ENCODE measurements at places on chromosomes 7 and 10.

- no peak for DNase-seq
Measured at GRCh38 chr10:3622845-3623621, 162.0 kb downstream of the KLF6 start.

- no peak for DNase-seq
Measured at GRCh38 chr7:31497516-31497915, 16.4 kb upstream of the ITPRID1 start.

DNA sequence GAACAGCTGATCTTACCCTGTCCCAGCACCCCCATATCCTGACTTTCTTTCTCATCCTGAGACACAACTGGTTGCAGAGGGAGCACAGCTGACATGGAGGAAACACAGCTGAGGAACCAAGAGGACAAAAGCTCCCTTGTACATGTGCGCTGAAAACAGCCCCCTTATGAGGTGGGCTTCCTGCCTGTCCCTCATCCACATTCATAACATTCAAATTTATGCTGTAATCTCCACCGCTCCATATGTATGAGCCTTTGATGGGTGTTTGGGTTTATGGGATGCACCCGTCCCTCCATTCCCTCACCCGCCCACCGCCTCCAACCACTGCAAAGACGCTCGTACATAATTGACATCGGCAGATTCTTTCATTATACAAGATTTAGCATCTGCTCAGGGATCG, 49.6 kb upstream of the BTRC start:
- DNase-seq, result no peak

DNA sequence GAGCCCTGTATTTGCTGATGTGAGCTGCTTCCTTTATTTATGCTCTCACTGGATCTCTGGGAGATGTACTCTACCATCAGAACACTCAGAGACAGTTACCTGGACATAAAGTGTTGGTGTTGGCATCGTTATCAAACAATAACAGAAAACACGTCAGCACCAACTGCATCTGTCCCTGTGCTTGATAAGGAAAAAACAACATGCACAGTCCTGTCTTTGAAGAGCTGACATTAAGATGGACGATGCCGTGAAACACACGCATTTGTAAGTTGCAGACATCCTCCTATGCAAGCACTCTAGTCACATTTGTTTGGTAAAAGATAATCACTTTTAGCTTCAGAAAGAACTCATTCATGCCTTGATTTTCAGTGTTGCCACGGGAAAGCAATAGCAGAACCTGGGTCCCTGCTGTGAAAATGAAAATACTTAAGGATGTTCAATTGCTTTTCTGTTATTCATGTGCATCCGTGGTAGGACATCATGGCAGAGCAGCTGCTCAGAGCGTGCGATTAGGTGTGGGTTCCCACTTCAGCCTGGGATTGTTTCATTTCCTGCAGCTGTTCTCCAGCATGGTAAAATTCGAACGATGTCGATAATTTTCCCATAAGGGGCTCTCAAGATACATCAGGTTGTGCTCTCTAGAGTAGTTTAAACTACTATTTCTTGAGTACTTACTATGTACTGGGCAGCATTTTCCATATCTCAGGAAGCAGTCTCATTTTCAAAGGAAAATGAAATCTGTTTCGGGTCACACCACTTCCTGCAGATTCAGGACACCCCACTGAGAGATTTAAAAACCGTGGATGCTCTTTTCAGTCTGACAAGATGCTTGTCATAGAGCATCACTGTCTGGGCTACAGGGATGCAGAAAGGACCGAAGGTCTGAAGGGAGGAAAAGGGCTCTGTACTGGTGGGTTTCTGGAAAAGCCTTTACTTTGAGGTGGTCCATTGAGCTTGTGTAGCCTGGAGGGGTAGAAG, 248.7 kb downstream of the CAMK1D start:
- DNase-seq, result no peak

DNA sequence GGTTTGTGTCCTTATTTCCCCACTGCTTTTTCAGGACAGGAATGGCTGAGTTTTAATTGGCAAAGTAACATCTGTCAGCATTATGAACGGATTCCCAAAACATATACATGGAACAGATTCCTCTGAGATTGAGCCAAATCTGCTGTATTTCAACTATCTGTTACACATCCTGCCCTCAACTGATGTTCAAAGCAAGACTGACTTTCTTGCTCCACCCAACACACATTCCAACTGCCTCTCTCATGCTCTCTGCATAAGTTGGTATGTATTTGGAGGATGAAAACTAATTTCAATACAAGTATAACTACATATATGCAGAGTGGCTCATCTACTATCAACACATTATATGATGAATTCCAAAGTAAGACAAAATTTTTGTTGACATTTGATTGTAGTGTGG, 342.2 kb downstream of the GATA3 start:
- DNase-seq, result no peak

- DNase-seq, result no peak
Measured at GRCh38 chr10:64350665-64351064, 829.5 kb downstream of the REEP3 start.

GRCh38 chr7:30306976-30307375, 22.6 kb downstream of the ZNRF2 start:
- no peak for DNase-seq

- no peak for DNase-seq
Measured at GRCh38 chr10:107476408-107476807, 311.9 kb upstream of the SORCS1 start.
